Esophagus mucosa (tissue), 1 donor: ENCODE measurements at places on chromosomes 6 and 20. TPM values are rescaled to one million over a fixed set of nuclear protein-coding genes. Genes with fewer than 3 reads are reported as not detected.

The TRIM15 gene
- total RNA-seq: not detected

The ADISSP gene
- total RNA-seq: 29.1 TPM

The HCK gene
- total RNA-seq: 2.9 TPM

The GPR63 gene
- 0.32 TPM for total RNA-seq

GRCh38 chr20:47032933-47033578, 138.4 kb downstream of the EYA2 start:
- peak; percentile 67 for ATAC-seq

GRCh38 chr20:54133434-54134427, 40.1 kb downstream of the CYP24A1 start:
- ATAC-seq: peak; percentile 61

GRCh38 chr6:131910219-131910589, 41.0 kb downstream of the CCN2 start:
- ATAC-seq: no peak

DNA sequence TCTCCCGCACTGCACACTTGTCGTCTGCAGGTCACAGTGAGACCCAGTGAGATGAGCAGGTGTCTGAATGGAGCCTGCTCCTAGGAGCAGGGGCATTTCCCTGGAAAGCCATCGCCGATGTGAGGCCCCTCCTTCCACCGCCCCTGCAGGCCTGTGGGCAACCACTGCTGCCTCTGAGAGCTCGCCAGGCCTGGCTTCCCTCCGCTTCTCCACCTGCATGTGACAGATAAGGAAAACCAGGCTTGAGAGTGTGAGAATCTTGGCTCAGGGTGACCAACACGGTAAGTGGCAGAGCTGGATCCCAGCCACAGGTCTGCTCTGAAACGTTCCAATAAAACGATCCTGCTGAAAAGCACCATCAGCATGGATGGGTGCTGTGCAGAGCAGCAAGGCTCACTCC, 332.8 kb downstream of the CDH4 start:
- ATAC-seq: no peak

DNA sequence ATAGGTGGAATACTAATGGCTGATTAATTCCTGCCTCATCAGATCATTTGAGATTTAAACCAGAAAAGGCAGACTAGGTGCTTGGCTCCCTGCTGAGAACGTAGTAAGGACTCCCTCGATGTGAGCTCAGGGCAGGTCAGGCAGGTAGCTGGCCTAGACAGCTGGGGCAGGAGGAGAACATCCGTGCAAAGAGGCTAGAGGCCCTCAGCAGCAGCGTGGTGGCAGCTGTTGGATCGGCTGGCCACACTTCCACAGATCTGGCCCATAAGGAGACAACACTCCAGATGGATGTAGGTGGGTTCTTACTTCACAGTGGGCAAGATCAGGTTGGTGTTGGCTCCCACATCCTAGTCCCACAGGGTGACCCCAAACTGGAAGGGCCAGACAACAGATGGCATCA, 38.5 kb downstream of the EYA2 start:
- ATAC-seq: no peak
